HepG2 (cell line): ENCODE measurements at places on chromosomes 3 and 15. TPM values are rescaled to one million over a fixed set of nuclear protein-coding genes. Genes with fewer than 3 reads are reported as not detected.
A peak's percentile ranks its signal among the peaks of the same experiment; 100 is the strongest.

GRCh38 chr15:55587321-55588069 lies 650 bp downstream of the PYGO1 start:
- peak; percentile 31 for DNase-seq

DNA sequence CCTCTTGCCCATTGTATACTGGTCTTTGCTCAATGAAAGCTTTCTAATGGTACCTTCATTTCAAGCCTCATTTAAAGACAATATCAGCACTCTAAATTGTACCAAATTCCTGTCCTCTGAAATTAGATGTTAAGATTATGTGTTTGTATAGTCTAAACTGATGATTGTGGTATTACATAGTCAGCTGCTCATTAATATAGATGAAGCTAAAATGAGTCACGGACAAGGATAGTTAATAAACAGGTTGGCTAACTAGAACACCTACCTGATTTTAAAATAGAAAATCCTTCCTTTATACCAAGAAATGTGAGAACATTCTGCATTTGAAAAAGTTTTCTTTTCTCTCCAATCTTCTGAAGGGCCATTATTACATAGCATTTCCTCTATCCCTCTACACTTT lies 2.9 kb downstream of the PRKCI start:
- no peak for DNase-seq

DNA sequence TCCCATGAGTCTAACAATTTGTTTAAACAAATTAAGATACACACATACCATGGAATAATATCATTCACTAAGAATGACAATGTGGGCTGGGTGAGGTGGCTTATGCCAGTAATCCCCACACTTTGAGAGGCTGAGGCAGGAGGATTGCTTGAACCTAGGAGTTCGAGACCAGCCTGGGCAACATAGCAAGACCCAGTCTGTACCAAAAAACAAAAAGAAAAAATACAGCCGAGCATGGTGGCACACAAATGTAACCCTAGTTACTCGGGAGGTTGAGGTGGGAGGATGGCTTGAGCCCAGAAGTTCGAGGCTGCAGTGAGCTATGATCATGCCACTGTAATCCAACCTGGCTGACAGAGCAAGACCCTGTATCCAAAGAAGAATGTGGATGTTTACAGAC lies 4.0 kb upstream of the ZNF710 start:
- DNase-seq, result no peak

DNA sequence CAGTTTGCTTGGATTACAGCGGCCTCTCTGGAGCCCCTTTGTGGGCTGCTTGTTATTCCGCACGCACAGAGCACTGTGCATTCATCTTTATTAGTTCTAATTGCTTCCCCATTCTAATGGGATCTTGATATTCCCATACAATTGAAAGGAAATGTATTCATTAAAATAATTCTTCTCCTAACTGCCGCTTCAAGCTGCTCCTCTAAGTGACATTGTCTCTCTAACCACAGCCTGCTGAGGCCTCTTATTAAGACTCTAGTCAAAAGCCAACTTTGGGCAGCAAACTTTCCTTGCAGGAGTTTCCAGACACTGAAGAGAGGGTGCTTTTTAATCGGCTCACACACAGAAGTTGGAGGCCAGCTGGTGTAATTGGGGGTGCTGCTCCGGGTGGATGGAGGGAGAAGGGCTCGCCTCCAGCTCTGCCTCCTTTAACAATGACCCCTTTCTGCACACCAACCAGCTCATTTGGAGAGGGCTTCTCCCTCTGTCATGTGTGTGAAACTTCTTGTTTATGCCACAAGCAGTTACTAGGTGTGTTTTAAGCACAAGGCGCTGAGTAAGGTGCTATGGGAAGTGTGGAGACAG lies 5.6 kb upstream of the MAGEF1 start:
- no peak for DNase-seq

DNA sequence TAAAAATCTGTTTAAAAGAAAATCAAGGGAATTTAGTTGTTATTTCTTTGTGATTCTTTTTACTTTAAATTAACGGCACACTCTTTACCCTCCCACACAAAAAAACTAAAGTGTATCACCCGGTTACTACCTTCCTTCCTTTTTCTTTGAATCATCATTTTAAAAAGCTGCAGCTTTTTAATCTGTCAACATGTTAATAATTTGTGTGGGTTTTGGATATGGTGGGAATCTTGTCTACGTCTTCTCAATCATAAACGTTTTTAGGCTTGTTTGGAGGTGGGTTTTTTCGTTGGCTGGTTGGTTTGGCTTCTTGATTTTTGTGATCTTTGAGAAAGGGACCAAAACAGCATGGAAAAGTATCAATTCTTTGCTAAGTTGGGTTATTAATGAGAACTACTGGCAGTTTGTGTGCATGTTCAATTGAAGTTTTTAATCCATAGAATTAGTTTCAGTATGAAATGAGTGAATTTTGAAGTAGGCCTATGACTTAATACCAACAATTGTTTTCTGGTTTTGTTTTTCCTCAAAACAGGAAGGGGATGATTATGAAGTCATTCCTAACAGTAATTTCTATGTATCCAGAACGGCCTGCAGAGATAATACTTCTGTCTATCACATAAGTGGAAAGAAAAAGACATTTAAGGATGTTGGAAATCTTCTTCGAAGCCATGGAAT lies 4.5 kb downstream of the SMC4 start:
- no peak for DNase-seq

DNA sequence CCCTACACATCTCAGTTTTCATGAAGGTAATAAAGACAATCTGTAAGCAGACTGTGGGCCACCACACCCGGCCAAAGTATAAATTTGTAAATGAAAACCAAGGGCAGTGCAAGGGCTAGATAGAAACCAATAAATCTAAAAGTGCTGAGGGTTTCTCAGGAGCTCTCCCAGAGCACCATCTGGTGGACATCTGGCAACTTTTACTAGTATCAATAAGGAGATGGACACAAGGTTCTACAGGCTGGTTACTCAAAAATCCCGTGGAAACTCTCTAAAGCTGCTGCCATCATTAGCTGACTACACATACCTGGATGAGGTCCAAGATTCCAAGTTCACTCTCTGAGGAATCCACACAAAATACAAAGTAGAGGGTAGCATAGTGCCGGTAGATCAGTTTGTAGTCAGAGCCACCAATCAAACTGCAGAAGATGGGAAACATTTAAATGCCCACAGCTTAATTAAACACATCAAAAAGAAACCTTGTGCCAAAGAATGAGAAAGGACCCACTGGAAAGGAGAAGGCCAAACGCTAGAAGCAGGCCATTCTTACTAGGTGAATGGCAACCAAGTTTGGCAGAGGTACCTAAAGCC lies 5.5 kb downstream of the AP3S2 start:
- peak; percentile 56 for DNase-seq

GRCh38 chr3:37635251-37635650 lies 226.4 kb upstream of the CTDSPL start:
- no peak for DNase-seq

GRCh38 chr3:102124282-102124681 lies 275.0 kb downstream of the NFKBIZ start:
- DNase-seq, result no peak

DNA sequence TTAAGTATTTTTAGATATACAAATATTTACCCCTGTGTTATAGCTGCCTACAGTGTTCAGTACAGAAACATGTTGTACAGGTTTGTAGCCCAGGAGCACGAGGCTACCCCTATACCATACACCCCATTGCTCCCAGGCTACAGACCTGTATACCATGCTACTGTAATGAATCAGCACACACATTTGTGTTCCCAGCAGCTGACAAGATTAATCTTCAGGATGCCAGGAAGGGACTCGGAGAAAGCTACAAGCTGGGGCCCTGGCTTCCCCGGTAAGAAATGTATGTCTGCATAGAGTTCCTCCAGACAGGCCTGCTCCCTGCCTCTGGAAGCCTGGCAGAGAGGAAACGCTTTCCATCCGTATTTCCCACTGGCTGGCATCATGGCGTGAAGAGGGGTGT lies 136.5 kb downstream of the XXYLT1 start:
- DNase-seq, result no peak

DNA sequence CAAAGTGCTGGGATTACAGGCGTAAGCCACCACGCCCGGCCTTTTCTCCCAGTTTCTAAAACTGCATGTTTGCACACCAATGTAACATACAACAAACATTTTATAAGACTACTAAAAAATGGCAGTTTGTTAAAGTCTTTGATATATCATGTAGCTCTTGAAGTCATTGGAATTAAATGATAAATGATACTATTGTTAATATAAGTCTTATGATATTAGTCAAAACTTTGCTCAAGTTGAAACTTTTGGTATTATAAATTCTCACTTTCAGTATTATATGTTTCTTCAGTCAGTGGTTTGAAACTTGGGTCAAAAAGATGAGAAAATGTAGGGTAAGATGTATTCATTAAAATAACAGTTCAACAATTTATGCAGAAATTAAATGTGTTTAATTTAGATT lies 117.6 kb upstream of the TBL1XR1 start:
- DNase-seq, result no peak

GRCh38 chr3:186901135-186901734 lies 29.1 kb upstream of the ST6GAL1 start:
- no peak for DNase-seq

DNA sequence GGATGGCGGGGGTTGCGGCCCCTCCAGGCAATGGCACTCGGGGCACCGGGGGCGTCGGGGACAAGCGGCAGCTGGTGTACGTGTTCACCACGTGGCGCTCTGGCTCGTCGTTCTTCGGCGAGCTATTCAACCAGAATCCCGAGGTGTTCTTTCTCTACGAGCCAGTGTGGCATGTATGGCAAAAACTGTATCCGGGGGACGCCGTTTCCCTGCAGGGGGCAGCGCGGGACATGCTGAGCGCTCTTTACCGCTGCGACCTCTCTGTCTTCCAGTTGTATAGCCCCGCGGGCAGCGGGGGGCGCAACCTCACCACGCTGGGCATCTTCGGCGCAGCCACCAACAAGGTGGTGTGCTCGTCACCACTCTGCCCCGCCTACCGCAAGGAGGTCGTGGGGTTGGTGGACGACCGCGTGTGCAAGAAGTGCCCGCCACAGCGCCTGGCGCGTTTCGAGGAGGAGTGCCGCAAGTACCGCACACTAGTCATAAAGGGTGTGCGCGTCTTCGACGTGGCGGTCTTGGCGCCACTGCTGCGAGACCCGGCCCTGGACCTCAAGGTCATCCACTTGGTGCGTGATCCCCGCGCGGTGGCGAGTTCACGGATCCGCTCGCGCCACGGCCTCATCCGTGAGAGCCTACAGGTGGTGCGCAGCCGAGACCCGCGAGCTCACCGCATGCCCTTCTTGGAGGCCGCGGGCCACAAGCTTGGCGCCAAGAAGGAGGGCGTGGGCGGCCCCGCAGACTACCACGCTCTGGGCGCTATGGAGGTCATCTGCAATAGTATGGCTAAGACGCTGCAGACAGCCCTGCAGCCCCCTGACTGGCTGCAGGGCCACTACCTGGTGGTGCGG lies 1.9 kb downstream of the CHST2 start:
- DNase-seq, result no peak

- no peak for DNase-seq
These were observed 9.8 kb upstream of the RPP14 start for GRCh38 chr3:58296269-58296668.

DNA sequence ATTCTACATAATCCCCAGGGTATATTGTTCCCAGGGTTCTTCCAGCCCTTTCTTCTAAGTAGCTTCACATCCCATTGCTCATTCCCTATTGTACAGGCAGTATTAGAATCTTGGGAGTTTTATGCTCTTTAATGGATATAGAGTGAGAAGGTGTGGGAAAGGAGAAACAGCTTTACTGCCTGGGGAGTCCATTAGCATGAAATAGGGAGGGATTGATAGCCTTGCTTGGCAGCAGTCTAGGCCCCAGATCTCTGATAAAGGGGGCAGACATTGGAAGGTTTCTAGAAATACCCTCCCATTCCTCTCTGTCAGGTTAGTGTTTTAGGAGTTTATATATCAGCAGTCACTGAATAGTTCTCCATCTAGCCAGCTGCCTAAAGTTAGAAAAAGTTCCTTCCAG lies 334.3 kb downstream of the UNC13C start:
- no peak for DNase-seq

- no peak for DNase-seq
These were observed 966 bp upstream of the ABI3BP start for GRCh38 chr3:100994187-100994586.

GRCh38 chr15:37112171-37112570 lies 11.8 kb upstream of the MEIS2 start:
- DNase-seq, result no peak

DNA sequence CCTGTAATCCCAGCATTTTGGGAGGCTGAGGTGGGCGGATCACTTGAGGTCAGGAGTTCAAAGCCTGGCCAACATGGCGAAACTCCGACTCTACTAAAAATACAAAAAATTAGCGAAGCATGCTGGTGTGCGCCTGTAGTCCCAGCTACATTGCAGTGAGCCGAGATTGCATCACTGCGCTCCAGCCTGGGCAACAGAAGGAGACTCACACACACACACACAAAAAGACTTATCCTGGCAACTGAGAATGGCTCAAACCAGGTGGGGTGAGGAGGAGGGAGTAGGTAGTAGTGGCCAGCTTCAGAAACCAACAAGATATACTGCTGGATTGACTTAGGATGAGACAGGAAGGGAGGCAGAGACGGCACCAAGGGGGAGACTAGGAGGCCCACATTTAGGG lies 53.4 kb upstream of the APEH start:
- DNase-seq, result no peak

GRCh38 chr3:71226565-71227269 lies 356.8 kb downstream of the FOXP1 start:
- DNase-seq, result no peak

DNA sequence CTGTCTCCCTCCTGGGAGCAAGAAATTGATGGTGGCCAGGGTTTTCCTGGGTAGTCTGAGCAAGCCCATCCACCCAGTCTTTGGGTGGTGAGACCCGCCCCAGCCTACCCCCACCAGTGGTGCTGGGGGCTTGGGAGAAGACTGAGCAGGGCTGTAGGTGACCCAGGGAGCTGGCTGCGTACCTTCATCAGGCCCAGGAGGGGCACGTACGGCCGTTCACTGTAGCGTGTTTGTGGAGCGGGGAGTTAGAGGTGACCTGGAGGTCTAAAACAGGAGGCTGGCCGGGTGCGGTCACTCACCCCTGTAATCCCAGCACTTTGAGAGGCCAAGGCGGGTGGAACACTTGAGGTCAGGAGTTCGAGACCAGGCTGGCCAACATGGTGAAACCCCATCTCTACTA lies 11.5 kb downstream of the LOXL1 start:
- DNase-seq, result no peak

GRCh38 chr3:151460228-151460627 lies 633 bp downstream of the IGSF10 start:
- no peak for DNase-seq

- DNase-seq, result no peak
These were observed 399.9 kb downstream of the PDCD6IP start for GRCh38 chr3:34198309-34198708.

GRCh38 chr3:30604558-30604957 lies 1.8 kb upstream of the TGFBR2 start:
- DNase-seq, result no peak

- DNase-seq, result no peak
These were observed 1.9 kb downstream of the KBTBD8 start for GRCh38 chr3:67000009-67000408.

GRCh38 chr3:158127250-158128219 lies 17.6 kb downstream of the RSRC1 start:
- DNase-seq, result no peak

STARD9 gene
- 7.5 and 9.0 TPM in 2 replicates for polyA plus RNA-seq

NR1I2 gene
- 8.8 and 9.8 TPM in 2 replicates for polyA plus RNA-seq

RBP2 gene
- 0.17 TPM in 1 of 2 replicates, not detected in the other for polyA plus RNA-seq

CPEB1 gene
- 0.03 and 0.04 TPM in 2 replicates for polyA plus RNA-seq

KBTBD8 gene
- polyA plus RNA-seq, result 0.81 and 1.1 TPM in 2 replicates

ADAMTSL3 gene
- 0.01 and 0.04 TPM in 2 replicates for polyA plus RNA-seq

ESYT3 gene
- polyA plus RNA-seq, result 1.5 and 1.6 TPM in 2 replicates

MAGEL2 gene
- polyA plus RNA-seq, result not detected in 2 replicates

TFG gene
- polyA plus RNA-seq, result 66.2 and 71.7 TPM in 2 replicates

ETV5 gene
- polyA plus RNA-seq, result 42.3 and 57.2 TPM in 2 replicates

SEMA7A gene
- 9.0 and 11.3 TPM in 2 replicates for polyA plus RNA-seq

LRRC31 gene
- polyA plus RNA-seq, result not detected in 2 replicates

C3orf22 gene
- polyA plus RNA-seq, result not detected in 2 replicates

IGSF10 gene
- polyA plus RNA-seq, result 0.12 and 0.16 TPM in 2 replicates

MORC1 gene
- not detected in 2 replicates for polyA plus RNA-seq
